ENCODE measurements at places on chromosomes 2 and 18.

GRCh38 chr18:12119358-12119757 is 25.7 kb downstream of the ANKRD62 start:
- DNase-seq, result no peak

GRCh38 chr2:10535703-10536102 is 87.6 kb upstream of the ODC1 start:
- no peak for DNase-seq

DNA sequence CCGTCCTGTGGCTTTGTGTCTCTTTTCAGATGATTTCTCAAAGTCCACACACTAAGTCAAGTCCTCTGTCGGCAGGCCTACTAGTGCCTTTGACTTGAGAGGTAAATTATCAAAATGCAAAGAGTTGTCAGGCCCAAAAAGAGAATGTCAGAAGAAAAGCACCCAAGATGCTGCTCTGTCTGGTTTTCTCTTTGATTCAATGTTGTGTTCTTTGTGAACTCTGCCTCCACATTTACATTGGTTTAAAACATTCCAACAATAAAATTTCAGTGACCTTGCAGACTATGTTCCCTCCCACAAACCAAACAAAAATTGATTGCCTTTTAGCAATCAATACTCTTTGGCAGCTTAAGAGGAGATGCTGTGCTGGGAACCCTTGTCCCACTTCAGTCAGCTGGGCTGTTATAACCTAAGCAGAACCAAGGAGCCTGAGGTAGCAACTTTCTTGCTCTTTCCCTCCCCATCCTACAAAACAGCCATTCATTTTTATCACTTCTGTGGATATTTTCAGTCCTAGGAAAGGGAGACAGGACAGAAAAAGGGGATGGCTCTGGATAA is 19.6 kb upstream of the SATB2 start:
- DNase-seq, result no peak

DNA sequence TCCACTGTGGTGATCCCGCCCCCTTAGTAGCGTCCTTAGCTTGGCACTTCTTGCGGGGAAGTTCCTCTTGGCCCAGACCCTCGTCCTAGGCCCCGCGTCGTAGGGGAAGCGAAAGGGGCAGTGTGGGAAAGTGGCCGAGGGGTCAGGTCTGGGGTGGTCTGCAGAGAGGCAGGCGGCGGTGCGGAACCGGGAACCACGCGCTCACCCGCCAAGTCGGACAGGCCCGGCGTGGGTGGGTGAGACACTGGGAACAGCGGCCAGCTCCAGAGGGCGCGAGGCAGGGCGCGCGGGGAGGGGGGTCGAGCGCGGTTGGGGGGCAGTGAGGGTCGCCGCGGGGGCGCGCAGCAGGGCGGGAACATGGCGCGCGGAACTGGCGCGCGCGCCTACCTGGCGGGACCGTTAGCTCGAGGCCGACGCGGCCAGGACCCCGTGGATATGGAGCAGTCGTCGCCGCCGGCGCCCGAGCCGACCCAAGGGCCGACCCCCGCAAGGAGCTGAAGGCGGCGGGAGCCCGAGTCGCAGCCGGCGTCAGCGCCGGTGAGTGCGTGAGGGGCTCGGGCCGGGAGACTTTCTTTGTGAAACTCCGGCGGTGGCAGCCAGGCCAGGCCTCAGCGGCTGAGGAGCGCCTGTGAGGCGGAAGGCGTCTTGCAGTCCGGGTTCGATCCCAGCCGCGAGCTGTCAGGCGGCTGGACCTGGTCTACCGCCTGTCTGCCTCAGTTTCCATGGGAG is 2896.7 kb upstream of the TEKT4 start:
- no peak for DNase-seq

GRCh38 chr2:22798386-22798785 is 586.6 kb upstream of the KLHL29 start:
- no peak for DNase-seq

DNA sequence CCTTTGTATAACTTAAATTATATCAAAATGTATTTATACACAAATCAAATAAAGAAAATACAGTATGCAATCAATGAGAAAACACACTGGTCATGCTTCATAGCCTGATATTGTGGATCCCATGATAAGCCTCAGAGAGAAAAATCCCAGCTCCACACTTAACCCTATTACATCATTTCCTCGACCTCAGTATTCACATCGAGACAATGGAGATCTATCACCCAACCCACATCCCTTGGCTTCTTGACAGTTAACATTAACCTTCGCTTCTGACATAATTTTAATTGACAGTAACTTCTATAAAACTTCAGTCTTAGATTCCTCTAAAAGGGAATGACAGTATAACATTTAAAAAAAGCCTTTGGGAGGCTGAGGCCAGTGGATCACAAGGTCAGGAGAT is 11.6 kb downstream of the TMX3 start:
- no peak for DNase-seq

GRCh38 chr18:67600181-67601180 is 84.0 kb upstream of the DSEL start:
- DNase-seq, result no peak

DNA sequence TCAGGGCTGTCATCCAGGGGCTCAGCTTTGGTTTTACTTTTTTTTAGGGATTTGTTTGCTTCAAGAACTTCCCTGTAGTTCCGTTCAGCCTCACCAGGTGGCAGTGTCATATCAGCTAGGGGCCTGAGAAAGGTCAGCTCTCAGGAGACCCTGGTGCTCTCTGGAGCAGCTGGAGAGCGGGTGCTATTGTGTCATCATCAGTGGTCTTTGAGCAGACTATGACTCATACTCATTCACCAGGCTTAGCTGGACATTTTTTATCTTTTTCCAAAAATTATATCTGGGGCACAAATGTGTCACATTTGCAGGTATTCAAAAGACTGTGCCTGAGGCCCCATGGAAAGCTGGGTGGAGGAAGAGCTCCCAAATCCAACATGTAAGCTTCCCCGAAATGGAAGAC is 24.4 kb downstream of the ZNF892 start:
- DNase-seq, result no peak

DNA sequence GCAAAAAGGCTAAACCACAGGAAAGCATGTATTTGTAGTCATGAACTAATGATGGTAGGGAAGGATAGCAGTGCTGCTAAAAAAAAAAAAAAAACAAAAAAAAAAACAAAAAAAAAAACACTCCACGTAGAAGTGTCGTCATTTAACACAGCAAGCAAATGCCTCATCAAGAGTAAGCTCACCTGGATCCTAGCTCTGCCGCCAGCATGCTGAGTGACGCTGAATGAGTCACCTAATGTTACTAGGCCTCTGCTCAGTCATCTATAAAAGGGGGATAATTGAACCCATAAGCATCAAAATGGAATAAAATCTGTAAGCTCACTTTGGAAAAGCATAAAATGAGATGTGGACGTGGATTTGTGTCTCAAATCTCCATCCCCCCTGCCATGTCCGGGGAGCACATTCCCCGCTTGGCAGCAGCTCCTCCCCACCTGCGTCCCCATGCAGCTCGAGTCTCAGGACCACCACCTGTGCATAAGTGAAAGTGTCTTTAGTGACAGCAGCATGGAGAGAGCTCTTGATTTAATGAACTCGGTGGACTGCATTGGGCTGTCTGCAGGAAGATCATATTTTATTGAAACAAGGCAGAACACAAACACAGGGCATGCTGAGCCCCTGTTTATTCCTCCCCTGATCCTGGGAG is 427.5 kb downstream of the LRATD1 start:
- no peak for DNase-seq

DNA sequence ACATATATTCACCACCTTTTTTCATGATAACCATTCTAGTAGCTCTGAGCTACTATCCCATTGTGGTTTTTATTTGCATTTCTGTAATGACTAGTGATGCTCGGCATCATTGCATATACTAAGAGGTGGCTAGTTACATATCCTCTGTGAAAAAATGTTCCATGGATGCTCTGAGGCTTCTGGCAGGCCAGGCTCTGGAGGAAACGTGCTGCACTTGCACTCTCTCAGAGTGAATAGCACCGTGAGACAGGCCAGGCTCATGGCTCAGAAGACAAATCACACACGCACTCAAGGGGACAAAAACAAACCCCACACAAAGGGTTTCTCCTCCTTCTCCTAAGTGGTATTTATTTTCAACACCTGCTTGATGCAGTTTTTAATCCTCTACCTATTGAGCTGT is 1085.3 kb upstream of the CNTNAP5 start:
- DNase-seq, result no peak

DNA sequence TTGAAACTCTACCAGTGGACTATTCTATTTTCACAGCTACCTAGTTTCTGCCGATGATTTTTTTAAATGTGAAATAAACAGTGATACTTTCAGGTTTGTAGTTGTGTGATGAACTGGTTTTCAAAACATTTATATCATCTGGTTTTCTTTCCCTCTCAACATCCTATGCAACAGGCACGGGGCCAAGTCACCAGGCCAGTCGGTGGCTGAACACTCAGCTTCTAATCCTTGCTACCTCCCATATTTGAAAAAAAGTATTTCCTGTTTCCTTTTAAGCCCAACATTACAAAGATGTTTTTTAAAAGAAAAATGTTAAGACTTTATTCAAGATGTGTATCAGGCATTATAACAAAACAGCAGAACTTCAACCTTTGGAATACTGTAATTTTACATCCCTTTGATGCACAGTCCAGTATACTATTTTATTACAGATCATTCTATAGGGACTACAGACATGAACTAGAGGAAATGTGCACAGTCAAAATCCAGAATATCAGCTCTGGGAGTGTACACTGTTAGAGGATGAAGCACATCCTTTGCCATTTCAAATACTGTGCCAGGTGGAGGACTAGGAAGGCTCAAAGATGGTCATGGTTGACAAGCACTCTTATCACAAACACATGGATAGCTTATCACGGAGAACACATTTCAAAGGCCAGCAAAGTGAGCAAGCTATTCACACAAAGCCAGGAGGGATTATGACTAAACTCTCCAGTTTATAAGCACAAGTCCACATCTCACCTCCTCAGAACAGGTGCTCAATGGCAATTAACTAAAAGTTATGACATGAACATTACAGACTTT is 14.6 kb downstream of the MRPL35 start:
- DNase-seq, result no peak

- no peak for DNase-seq
Measured at GRCh38 chr2:202378662-202379358, 2.7 kb downstream of the BMPR2 start.

GRCh38 chr2:190674966-190675650 is 26.2 kb downstream of the NAB1 start:
- no peak for DNase-seq
